Peyer's patch (tissue), 4 donors: ENCODE measurements at places on chromosomes 4 and X. TPM values are rescaled to one million over a fixed set of nuclear protein-coding genes. Genes with fewer than 3 reads are reported as not detected.
A peak's percentile ranks its signal among the peaks of the same experiment; 100 is the strongest.

POLN gene
- 2.3 TPM for total RNA-seq

OPHN1 gene
- total RNA-seq: 7.1 TPM

PF4V1 gene
- total RNA-seq: not detected

RASGEF1B gene
- 27.0 TPM for total RNA-seq

FABP2 gene
- 130 TPM for total RNA-seq

DNA sequence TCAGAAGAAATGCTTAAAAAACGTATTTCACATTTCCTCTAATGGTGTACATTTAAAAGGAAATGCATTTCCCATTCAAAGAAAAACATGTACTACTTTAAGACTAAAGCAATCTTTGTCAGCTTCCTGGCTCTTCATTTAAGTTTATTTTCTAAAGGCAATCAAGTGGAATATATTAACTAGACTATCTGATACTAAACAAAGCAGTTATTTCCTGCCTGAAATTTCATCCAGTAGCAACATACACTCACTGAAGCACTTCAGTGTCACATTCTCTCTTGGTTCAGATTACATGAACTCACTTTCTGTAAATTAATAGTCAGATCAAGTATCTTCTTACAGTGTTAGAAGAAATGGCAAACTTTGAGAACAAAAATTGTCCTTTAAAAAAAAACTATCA is 42.5 kb downstream of the LRBA start:
- DNase-seq: no peak

GRCh38 chr4:93183576-93183975 is 645.0 kb upstream of the ATOH1 start:
- no peak for DNase-seq

DNA sequence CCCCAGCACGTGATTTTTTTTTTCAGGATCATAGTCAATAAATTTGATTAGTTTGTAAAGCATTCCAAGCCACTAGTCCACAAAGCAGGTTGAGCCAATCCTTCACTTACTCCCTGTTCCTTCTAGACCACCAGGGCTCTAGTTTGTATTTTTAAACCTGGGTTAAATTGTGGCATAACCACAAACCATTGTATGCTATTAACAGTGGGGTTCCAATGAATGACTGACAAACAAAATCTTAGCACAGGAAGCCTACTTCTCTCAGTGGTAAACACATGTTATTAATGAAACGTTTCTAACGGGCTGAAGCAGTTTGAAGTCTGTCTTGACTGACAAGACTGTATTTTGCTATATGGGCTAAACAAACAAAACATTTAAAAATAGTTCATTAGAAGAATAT is 48.6 kb upstream of the GYPA start:
- no peak for DNase-seq

- no peak for DNase-seq
Observed at GRCh38 chrX:11103006-11103405, 8.1 kb upstream of the HCCS start.

- no peak for DNase-seq
Observed at GRCh38 chr4:99437723-99438404, 2.7 kb upstream of the ADH7 start.

- DNase-seq: no peak
Observed at GRCh38 chrX:19869193-19869592, 18.2 kb downstream of the SH3KBP1 start.

DNA sequence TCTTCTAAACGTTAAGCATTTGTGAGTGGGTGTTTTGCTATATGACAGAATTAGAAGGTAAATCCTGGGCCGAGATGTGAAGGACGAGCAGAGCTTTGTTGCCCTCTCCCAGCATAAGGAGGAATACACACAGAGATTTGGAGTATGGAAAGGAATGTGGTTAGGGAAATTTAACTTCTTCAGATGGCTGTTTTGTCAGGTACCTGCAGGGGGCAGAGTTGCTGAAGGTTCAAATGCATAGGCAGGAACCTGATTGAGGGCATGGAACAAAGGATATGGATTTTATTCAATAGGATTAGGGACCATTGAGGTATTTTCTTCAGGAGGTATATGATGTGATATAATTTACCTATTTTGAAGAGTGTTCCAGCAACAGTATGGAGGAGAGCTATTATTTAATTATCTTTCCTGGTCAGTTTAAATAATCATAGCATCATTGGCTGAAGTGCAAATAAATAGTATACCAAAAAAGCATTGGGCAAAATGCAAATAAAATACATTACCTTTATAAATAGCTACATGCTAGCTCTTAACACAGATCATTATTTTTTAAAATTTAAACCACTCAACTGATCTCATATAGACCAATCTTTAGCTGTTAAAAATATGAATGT is 143.6 kb downstream of the SLIT2 start:
- DNase-seq: no peak

DNA sequence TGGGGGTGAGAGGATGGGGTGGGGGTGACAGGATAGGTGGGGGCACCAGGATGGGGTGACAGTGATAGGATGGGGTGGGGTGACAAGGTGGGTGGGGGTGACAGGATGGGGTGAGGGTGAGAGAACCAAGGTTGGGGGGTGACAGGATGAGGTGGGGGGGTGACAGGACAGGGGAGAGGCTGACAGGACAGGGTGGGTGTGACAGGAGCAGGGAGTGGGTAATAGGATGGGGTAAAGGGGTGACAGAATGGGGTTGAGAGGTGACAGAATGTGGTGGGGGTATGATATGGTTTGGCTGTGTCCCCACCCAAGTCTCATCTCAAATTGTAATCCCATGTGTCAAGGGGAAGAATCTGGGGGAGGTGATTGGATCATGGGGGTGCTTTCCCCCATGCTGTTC is 26.0 kb downstream of the RNF212 start:
- no peak for DNase-seq

DNA sequence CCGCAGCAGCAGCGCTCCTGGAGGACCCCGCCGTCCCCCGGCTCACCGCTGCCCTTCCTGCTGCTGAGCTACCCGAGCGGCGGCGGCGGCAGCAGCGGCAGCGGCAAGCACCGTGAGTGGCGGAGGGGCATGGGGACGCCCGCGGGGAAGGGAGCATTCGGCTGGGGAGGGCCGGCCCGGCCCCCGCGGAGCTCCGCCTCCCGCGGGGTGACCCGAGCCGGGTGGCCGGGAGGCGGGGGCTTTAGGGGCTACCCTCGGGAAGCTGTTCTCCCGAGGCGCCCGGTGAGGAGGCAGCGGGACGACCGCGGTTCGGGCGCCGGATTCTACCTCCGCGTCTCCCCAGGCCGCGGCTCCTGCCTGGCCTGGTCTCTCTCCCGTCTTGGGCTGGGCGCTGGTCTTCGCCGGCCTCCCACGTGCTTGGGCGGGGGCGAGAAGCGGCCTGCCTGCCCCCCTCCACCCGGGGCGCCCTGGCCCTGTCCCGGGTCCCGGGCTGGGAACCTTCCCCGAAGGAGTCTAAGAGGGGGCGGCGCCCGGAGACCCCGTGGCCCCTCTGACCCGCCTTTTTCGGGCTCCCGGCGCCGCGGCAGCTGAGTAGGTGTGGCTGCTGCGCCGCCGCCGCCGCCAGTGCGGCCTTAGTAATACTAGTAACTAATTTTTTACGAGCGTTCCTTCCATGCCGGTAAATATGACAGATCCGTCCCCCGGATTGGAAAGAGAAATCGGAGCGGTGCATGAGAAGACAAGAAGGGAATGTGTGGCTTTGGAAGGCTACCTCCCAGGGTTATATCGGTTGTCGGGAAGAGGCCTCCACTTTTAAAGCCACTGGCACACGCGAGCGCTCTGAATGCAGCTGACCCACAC is 16.4 kb upstream of the RUFY3 start:
- DNase-seq: peak; percentile 91

DNA sequence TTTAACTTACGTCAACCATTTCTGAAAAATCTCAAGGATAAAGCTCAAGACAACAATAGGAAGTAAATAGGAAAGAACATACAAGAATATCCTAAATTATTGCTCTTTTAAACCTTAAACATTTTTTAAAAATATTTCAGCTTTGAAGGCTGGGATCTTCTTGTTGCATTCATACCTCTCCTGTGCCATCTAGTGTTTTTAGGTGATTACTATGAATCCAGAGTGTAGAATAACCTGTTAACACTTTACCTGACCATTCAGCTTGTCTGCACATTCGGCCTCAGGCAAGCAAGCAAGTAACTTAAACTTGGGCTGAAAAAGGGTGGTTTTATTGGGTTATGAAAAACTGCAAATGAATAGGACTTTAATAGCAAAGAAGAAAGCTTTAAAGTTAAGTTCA is 507.8 kb upstream of the INTU start:
- no peak for DNase-seq

DNA sequence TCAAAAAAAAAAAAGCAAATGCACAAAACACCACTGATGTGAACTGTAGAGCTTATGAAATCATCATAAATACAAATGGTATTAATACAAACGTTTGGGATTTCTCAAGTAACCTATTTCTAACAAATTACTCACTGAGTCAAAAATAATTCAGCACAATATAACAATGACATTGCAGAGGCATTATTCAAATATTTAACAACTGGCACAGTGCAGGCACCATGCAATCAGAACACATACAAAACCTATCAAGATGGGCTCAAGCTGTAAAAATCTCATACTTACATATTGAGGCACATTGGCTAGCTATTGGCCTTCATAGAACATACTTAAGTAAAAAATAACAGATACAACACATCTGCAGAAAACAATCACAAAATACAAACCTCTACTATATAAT is 81.1 kb downstream of the LRBA start:
- no peak for DNase-seq
